Stimulated activated CD8-positive, alpha-beta memory T cell treated with anti-CD3 and anti-CD28 coated beads, Interleukin-4, amount 100 ng/mL, for 1 hour (primary cell): ENCODE measurements at places on chromosomes 1 and 21.

DNA sequence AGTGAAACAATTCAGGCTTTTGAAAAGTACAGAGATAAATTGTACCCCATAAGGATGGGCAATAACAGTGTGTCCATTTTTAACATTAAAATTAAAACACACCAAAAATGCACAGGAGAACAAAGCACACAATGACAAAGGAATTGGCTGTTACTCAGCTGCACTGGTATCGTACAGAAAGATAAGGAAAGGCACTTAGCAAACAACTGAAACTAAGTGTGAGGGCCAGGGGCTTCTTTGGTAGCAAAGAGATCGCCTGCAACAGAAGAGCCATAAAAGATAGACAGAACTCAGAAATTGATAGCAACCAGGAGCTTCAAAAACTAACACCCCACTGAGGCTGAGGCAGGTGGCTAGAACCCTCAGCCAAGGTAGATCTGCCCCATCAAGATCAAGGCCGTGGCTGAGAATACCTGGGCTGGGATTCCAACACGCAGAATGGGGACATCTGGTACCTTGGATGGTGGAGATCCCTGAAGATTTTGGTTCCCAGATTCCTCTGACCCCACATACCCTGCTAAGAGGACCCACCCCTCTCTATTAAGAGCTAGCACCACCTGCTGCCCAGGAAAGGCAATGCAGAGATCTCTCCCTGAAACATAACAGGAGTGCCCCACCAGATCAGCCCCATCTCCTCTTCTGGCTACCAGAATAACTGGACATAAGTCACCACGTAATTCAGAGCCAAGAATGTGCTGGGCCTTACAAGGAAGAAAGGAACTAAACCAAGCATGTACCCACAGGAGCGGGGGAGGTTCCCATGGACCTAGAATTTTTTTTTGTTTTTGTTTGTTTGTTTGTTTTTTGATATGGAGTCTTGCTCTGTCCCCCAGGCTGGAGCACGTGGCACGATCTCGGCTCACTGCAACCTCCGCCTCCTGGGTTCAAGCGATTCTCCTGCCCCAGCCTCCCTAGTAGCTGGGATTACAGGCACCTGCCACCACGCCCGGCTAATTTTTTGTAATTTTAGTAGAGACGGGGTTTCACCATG, 16.2 kb downstream of the PLEKHO1 start:
- DNase-seq = no peak

DNA sequence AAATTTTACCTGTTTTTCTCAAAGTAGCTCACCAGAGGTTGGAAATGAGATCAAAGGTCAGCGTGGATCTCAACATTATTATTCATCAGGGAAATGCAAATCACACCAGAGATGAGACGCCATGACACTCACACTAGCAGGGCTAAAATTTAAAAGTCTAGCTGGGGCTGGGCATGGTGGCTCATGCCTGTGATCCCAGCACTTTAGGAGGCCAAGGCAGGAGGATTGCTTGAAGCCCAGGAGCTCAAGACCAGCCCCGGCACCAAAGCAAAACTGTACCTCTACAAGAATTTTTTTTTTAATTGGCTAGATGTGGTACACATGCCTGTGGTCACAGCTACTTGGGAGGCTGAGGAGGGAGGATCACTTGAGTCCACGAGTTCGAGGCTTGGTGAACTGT, 41.4 kb upstream of the PCBP3 start:
- DNase-seq = no peak

- no peak for DNase-seq
Observed at GRCh38 chr1:246681900-246682895, 42.0 kb upstream of the SCCPDH start.

DNA sequence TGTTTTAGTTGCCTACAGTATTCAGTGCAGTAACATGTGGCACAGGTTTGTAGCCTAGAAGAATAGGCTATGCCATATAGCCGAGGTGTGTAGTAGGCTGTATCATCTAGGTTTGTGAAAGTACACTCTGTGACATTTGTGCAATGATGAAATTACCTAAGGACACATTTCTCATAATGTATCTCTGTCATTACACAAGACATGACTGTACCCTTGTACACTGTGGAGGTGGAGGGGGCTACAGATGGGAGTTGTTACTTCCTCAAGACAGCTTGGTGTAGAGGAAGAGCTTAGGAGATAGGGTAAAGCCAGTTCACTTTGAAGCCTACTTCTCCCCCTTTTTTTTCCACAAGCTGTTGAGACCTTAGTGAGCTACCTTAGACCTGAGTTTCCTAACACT, 59.7 kb upstream of the RAVER2 start:
- DNase-seq = no peak

GRCh38 chr21:39961251-39961650, 94.0 kb downstream of the PCP4 start:
- no peak for DNase-seq

- no peak for DNase-seq
Observed at GRCh38 chr21:45391743-45392572, 13.0 kb upstream of the COL18A1 start.

DNA sequence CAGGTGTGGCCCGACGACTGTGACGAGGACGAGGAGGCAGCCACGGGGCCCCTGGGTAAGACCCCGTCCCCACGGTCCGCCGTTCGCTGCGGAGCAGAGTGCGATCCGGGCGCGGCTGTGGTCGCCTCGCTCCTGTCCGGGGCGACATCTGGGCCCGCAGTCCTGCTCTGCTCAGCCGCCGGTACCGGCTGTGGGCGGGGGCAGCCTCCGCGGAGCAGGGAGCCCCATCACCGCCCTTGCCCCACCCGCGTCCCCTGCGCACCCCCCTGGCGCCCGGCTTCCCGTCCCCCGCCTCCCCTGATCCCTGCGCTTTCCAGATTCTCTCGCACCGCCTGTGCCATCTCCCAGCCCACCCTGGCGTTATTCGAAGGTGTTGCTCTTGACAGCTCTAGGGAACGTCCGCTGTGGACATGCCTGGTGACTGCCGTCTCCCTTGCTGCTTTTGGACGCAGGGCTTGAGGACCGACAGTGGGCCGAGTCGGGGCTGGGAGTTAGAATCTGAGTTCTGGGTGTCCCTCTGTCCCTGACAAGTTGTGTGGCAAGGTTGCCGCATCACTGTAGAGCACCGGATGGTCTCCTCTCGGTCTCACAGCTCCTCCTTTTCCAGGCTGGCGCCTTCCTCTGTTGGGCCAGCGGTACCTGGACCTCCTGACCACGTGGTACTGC, 596 bp downstream of the TOR3A start:
- no peak for DNase-seq

DNA sequence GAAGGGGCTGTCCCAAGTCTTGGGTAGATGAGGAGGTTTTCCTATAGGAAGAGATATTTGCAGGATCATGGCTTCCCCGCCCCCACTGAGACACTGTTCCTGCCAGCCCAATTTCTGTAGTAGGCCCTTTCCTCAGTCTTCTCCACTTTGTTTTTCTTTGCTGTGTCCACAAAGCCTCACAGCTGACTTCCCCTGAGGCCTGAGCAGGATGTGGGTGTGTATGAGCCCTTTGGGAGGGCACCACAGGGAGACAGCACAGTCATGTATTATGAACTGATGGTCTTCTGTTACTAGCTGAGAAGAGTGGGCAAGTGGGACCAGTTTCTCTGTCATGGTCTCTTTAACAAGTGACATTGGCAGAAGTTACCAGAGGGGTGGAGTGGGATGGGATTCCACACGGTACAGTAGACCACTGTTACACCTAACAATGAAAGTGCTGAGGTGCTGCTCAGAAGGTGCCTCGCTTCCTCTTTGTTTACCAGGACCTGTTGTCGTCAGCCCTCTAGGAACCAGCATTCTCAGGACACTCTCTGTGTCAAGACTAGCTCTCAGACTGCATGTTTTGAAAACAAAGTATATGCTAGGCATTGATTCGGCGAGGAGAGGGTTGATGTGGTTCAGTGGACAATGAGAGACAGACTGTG, 253.8 kb upstream of the HOOK1 start:
- no peak for DNase-seq

DNA sequence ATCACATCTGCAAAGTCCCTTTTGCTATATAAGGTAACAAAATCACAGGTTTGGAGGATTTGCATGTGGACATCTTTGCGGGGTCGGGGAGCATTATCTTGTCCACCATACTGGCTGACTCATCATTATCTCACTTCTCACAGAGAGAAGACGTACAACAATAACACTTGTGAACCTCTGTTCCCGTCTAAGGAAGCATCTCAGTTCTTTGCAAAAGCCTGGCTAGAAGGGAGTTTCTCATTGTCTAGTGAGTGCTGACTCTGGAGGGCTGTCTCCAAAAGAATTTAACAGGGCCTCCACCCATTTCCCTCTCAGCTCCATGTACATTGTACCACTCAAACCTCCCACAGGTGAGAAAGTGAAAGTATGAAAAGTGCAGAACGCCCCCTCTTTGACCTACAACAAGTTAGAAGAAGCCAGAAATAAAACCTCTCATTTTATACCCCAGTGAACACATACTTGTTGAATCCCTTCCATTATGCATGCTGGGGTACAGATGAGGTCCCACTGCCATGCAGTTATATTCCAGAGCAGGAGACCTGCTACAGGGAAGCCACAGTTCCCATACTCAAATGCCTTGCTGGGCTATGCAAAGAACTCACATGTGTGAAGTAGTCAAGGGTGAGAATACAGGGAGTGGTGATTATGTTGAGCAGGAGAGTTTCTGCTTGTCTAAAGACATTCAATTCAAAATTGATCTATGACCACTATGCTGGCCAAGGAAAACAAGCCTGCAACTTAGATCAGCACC, 121.7 kb upstream of the PRDX6 start:
- DNase-seq = no peak

GRCh38 chr1:938088-938683, 14.5 kb downstream of the SAMD11 start:
- no peak for DNase-seq

GRCh38 chr1:154478639-154479038, 23.4 kb upstream of the TDRD10 start:
- no peak for DNase-seq

- DNase-seq = no peak
Observed at GRCh38 chr1:26212726-26213125, 21.3 kb upstream of the CEP85 start.
